ENCODE measurements at places on chromosomes 1 and 21.

DNA sequence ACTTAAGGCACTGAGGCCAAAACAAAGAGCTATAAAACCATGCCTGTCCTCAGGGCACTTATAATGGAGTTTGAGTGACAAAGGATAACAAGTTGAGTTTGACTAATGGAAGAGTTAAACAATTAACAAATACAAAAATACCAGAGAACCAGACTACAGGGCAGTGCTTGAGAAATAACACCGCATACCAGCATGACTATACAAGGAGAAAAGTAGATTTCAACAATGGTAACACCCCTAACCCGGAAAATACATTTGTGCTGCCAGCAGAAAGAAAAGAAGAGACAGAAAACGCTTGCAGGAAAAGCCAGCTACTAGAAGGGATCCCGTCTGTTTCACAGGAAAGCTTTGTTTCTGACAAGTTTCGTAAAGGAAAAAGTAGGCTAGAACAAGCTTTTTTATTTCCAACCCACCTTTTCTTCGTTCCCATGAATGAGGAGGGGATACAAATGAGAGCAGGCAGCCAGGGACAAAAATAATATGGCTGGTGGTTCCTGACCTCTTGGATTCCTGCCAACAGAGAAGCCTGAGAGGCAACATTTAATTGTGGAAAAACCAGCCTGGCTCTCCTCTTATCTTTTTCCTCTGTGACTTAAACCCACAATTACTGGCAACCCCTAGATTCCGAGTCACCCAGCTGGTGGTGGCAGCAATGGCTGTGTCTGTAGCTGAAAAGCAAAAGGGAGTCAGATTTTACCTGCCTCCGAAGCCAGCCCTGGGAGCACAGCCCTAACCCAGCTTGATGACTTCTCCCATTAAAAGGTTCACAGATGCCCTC lies 56.5 kb downstream of the WLS start:
- no peak for DNase-seq

GRCh38 chr1:209777587-209777986 lies 6.8 kb downstream of the C1orf74 start:
- DNase-seq = no peak

GRCh38 chr21:34352556-34352955 lies 11.2 kb upstream of the KCNE2 start:
- DNase-seq = no peak

- DNase-seq = no peak
Observed at GRCh38 chr1:236851871-236852270, 56.8 kb downstream of the MTR start.

GRCh38 chr1:51956528-51957509 lies 33.7 kb downstream of the RAB3B start:
- DNase-seq = no peak

Data from testis (tissue), 5 donors.